ENCODE measurements at places on chromosomes 7 and 10. TPM values are rescaled to one million over a fixed set of nuclear protein-coding genes. Genes with fewer than 3 reads are reported as not detected.

- no peak for DNase-seq
Observed at GRCh38 chr10:1624240-1624639, 113.1 kb downstream of the ADARB2 start.

Gene DPCD
- polyA plus RNA-seq: 51.9 TPM

Gene GRID1
- 0.20 TPM for polyA plus RNA-seq

GRCh38 chr10:133160826-133161471 lies 930 bp downstream of the KNDC1 start:
- DNase-seq: no peak

Gene GJD4
- not detected for polyA plus RNA-seq

- DNase-seq: no peak
Observed at GRCh38 chr10:131812736-131813604, 87.8 kb upstream of the PPP2R2D start.

All from BJ (cell line).